ENCODE measurements at places on chromosomes 4 and X.

DNA sequence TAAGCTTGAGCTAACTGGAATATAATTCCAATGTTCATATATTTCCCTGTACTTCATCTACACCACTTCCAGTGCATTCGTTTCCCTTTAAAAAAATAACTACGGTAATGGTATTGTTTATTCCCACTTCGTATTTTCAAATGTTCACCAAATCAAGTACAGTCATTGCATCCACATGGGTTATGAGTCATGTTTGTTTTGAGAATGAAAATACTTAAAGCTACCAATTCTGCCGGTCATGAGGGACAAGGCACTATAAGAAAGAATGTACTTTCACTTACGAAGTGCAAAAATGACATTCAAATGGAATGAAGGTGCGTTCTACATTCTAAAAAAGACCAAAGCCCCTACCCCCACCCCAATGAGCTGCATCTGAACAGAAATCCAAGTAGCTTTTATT, 174.4 kb upstream of the FGF13 start:
- DNase-seq: no peak

DNA sequence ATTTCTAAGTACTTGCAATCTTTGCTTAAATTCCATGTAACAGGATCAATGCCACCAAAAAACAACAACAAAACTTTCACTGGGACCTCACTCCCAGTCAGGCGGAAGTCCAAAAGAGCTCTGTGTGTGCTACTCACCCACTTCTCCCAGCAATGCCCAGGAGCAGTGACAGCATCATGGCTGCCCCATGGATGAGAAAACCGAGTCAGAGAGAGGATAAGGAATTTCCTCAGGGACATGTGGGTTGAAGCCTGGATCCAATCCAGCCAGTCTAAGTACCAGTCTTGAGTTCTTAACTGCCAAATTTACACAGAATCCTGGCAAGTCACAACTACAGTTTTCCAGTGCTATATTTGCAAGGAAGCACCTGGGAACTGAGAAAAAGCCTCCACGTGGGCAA, 64.5 kb downstream of the STX18 start:
- no peak for DNase-seq

- DNase-seq: no peak
Observed at GRCh38 chrX:25004485-25005032, 11.2 kb downstream of the ARX start.

DNA sequence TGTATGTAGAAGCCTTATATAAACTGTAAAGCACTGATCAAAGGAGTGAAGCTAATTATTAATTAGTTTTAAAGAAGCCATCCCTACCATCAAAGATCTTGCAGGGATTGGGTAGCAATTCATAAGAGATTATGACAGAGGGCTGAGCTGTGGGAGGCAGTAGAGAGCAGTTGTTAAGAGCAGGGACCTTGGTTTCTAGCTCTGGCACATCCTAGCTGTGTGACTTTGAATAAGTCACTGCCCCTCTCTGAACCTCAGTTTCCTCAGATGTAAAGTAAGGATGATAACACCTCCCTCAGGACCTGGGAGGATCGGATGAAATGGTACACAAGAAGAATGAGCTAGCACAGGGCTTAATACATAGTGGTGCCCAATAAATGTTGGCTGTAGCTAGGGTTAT, 45.4 kb downstream of the APLN start:
- DNase-seq: no peak

- no peak for DNase-seq
Observed at GRCh38 chr4:121950680-121951520, 960 bp downstream of the TRPC3 start.

DNA sequence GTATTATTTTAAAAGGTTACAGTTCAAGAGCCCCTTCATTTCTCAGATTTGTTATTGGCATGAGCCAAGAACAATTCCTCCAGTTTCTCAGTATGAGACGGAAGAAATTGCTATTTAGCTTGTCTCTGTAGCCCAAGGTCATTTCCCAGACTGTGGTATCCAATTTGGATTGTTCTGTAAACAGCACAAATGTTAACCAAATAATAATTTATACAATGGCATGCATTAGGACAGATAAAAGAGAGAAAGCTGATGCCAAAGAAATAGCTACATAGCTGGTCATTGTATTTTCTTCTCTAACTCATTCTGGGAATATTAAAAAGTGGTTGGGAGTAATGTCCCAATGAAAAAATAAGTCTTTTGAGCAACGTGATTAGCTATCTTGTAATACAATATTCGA, 134.6 kb upstream of the NPY2R start:
- DNase-seq: no peak

DNA sequence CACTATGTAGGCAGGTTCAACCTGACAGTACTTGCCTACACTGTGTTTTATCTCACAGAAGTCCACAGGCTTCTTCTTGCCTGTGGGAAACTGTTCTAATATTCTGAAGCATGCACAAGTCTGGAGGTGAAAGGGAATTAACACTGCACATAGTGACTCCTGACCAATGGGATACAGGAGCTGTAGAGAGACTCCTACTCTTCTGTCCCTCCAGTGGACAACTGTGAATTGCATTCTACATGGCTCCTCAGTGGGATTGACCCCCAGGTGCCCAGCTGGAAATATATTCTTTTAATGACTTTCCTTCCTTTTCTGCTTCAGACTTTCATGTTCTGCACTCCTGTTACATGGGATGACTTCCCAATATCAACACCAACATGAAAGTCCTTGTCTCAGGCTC, 8.2 kb upstream of the YIPF6 start:
- peak; percentile 31 for DNase-seq

DNA sequence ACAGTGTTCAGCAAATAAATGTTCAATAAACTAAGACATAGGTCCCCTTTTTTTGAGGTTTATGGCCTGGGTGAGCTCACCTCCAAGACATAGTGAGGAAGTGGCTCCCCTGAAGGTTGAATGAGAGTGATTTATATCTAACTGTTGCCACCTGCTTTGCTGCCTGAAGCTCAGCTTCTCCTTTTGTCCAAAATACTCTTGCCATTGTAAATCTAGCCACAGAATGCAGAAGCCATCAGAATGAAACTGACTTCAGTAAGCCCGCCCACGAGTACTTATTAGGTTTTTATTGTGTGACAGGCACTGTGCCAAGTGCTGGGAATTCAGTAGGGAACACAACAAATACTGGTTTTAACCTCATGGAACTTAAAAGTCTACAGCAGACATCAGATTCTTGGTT, 18.0 kb downstream of the SPINK2 start:
- DNase-seq: peak; percentile 18

DNA sequence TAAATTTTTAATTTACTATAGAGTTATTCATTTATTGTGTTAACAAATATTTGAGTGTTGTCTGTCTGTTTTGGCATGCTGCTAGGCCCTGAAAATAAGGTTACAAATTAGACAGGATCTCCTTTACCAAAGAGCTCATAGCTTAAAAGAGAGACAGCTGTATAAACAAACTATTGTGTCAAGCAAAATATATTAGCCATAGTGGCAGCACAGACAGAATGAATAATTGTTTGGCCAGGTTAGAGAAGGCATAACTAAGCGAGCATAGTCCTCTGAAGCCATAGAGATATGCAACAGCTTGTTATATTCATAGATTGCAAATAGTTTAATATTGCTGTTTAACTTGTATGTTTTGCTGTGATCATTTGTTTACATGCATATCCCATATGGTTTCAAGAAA, 66.7 kb upstream of the NDUFC1 start:
- DNase-seq: no peak

GRCh38 chr4:67437974-67438713, 107.2 kb downstream of the CENPC start:
- DNase-seq: no peak
